ENCODE measurements at places on chromosomes 16 and 17.
A peak's percentile ranks its signal among the peaks of the same experiment; 100 is the strongest.

- DNase-seq: no peak
Observed at GRCh38 chr17:8466873-8467272, 31.2 kb downstream of the NDEL1 start.

GRCh38 chr16:2955438-2955778 lies 8.7 kb upstream of the KREMEN2 start:
- no peak for DNase-seq

- DNase-seq: no peak
Observed at GRCh38 chr16:64580558-64580957, 541.3 kb downstream of the CDH11 start.

GRCh38 chr17:30165147-30165546 lies 48.5 kb downstream of the NSRP1 start:
- no peak for DNase-seq

GRCh38 chr17:50268743-50269275 lies 5.5 kb upstream of the TMEM92 start:
- no peak for DNase-seq

GRCh38 chr17:38656959-38657823 lies 17.6 kb downstream of the EPOP start:
- DNase-seq: no peak

DNA sequence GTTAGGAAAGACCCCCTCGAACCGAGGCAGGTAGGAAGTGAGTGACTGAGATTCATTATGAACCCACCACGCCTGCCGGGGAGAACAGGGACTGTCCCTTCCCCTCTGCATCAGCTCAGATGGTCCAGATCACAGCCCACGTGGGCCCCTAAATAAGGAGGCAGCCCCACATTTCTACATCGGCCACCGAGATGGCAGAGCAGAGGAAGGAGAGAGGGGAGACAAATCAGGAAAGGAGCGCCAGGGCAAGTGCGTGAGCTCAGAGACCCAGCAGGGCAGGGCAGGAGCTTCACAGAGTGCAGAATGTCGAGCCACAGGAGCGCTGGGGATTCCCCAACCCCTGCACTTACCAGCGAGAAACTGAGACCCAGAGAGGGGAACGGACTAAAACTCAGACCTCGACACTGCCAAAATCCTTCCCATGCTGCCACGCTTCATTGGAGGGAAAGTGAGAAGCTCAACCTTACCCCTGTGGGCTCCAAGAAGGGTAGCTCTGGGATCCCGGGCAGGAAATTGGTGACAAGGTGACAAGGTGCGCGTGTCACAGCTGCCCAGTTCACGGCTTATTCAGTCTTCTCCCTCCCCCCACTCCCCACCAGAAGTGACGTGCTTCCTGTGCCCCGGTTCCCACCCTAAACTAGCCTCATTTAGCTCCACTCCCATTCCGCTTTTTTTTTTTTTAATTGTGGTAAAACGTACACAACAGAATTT lies at the start of gene ICAM2:
TSS of gene ICAM2 (minus strand) at position 578 of the 711 bp plus-strand sequence. CDS start 13,942 bp downstream, outside the sequence.
- peak; percentile 98 for DNase-seq

GRCh38 chr16:10088380-10088793 lies 93.8 kb downstream of the GRIN2A start:
- no peak for DNase-seq

DNA sequence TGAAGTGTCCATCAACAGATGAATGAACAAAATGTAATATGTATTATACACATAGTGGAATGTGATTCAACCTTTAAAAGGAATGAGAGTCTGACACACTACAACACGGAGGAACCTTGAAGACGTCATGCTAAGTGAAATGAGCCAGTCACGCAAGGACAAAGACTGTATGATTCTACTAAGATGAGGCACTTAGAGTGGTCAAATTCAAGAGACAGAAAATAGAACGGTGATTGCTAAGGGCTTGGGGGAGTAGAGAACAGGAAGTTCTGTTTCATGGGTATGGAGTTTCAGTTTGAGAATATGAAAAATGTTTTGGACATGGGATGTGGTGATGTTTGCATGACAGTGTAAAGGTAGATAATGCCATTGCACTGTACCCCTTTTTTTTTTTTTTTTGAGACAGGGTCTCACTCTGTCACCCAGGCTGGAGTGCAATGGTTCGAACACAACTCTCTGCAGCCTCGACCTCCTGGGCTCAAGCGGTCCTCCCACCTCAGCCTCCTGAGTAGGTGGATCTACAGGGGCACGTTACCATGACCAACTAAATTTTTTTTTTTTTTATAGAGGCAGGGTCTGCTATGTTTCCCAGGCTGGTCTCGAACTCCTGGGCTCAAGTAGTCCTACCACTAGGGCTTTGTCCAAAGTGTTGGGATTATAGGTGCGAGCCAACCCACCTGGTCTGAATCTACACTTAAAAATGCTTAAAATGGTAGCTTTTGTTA lies 2.9 kb upstream of the CCDC102A start:
- peak; percentile 37 for DNase-seq

GRCh38 chr17:80169107-80169506 lies 723 bp upstream of the CARD14 start:
- DNase-seq: no peak

DNA sequence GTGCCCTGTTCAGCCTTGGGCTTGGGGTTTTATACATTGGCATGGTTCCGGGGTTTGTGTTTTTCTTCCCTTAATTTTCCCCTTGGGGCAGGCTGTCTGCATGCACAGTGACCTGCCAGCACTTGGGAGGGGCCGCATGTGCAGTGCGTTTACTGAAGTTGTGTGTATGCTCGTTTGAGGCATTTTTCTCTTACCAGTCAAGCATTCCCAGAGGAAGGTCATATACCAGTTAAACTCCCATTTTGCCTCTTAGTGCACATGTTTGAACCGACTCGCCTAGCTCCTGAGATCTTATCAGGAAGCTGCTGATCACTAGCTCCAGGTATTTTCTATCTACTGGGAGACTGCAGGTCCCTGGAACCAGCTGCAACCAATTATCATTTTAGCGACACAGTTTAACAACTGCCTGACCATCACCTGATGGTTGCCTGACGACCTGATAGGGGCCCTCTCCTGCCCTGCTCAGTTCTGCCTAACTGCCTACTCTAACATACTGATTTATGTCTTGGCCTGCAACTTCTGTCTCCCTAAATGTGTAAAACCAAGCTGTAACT lies 51.4 kb downstream of the MFSD11 start:
- DNase-seq: no peak

DNA sequence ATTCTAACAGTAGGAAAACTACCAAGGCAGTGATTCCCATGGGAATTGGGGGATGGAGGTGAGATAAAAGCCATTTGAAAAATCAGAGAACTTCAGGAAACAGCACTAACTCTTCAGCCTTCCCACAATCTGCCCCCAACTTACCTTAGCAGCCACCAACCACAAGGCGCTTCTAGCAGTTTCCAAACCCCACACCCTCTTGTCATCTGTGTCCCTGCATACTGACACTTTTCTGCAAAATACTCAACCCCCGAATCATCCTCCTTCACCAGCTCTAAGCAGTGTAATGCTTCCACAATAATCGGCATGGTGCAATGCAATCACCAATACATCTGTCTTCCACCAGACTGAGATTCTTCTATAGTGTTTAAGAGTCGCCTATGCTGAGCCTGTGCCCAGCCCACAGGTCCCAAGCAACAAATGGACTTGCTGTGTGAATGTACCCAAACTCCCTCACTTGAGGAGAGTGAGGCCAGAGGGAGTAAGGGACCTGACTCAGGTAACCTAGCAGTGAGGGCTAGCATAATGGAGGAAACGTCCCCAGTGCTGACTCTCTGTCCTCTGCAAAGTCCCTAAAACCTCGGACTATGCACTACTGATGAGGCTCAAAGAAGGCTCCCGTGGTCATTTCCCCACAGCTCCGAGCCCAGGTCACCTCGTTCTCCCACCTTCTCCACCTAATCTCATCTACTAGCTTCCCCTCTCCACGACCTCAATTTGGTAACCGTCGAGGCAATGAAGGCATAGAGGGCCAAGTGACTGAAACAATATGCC lies 943 bp downstream of the DYNC1LI2 start:
- peak; percentile 28 for DNase-seq

GRCh38 chr17:36592316-36592715 lies 637 bp downstream of the DHRS11 start:
- DNase-seq: peak; percentile 73

DNA sequence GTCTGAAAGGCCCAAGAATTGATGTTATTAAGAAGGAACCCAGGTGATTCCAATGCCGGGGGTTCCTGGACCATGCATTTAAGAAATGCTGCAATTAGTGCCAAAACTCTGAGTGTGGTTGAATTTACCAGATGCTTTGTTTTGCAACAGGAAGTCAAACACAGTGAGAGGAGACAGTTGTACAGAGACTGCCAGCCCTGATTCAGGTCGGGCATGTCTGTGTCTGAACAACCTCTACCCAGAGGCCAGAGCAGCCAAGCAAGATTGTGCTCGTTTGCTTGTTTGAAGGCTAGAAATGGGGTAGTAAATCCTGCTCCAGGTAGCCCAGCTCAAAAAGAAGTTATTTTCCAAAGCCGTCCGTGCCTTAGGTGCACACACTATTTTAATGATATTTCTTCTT lies 412.4 kb upstream of the ERCC4 start:
- DNase-seq: peak; percentile 18

GRCh38 chr17:73795730-73796129 lies 151.5 kb upstream of the SDK2 start:
- DNase-seq: no peak

- peak; percentile 44 for DNase-seq
Observed at GRCh38 chr17:61160789-61161445, 238.7 kb upstream of the TBX2 start.

DNA sequence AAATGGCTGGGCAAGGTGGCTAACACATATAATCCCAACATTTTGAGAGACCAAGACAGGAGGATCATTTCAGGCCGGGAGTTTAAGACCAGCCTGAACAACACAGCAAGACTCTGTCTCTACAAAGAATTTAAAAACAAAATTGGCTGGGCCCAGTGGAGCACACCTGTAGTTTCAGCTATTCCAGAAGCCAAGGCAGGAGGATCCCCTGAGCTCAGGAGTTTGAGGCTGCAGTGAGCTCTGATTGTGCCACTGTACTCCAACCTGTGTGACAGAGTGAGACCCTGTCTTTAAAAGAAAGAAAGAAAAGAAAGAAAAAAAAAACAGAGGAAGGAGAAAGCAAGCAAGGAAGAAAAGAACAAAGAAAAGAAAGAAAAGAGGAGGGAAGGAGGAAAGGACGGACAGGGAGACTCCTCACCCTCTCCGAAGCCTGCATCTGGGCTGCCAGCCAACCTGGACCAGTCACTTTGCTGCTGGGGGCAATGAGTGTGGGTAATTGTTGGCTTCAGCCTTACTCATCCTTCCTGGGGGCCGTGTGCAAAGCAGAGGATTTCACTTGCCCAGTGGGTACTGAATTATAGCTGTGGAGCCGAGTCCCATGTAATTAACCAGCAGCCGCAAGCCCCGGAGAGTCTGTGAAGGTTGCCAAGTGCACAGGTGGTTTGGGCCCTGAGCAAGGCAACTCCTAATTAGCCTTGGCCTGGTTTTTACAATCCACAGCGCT lies 6.7 kb upstream of the MT4 start:
- no peak for DNase-seq

DNA sequence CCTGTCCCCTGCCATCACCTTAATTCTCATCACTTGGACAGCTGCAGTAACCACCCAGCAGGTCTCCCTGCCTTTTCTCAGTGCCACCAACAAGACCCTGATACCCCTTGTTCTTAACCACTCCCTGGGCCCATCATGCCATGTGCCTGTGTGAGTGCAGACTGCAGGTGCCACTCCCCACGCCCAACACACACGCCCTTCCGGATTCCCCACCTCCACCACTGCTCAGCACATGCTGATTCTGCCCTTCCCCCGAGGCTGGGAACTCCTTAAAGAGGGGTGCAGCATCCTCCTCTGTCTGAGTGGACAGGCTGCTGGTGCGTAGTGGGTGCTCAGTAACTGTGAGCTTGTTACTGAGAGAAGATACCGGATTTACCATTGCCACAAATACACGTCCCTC lies 52.4 kb downstream of the PLD6 start:
- DNase-seq: no peak

- no peak for DNase-seq
Observed at GRCh38 chr17:17506181-17506741, 10.1 kb upstream of the RASD1 start.

GRCh38 chr17:280901-281300 lies 71.7 kb downstream of the RPH3AL start:
- no peak for DNase-seq

- peak; percentile 75 for DNase-seq
Observed at GRCh38 chr16:58628845-58629732, 537 bp downstream of the CNOT1 start.

DNA sequence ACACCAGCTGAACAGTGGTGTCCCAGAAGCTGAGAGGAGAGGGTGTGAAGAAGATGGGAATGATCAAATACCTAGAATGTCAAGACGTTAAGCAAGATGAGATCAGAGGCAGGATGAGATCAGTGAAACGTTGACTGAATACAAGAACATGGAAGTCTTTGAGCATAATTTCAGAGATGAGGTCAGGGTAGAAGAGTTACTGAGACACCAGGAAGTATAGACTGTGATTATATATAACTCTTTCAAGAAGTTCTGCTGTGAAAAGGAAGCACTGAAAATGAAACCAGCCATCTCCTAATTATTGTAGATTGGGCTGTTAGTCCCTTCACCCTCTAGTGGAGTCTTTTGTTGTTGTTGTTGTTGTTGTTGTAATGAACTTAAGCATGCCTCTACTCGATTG lies 9.1 kb downstream of the SHCBP1 start:
- DNase-seq: no peak

All from hematopoietic multipotent progenitor cell treated with erythropoietin and hydrocortisone succinate and interleukin-3 and kit ligand, for 4 days (in vitro differentiated cells).